Cortex of kidney (tissue), 1 donor: ENCODE measurements at places on chromosomes 6 and 20.

- DNase-seq = no peak
These were observed 631.4 kb downstream of the CDH26 start for GRCh38 chr20:60589623-60590022.

GRCh38 chr6:489001-489400 is 97.4 kb downstream of the IRF4 start:
- no peak for DNase-seq

DNA sequence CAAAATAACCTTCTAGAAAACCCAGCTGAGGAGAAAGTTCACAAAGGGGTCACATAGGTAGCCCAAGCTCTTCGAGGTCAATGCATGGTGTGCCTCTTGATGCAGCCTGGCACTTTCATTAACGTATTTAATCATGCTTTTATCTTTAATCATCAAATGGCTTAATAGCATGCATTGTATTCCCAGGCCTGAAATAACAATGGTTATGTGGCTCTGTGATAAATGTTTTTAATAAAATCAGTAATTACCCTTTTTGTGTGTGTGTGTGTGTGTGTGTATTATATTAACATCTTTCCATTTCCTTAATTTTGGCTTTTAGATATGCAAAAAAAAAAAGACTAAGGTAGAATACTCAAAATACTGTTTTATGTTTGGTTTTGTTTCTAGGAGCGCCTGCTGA is 681.8 kb downstream of the PTPRT start:
- no peak for DNase-seq

DNA sequence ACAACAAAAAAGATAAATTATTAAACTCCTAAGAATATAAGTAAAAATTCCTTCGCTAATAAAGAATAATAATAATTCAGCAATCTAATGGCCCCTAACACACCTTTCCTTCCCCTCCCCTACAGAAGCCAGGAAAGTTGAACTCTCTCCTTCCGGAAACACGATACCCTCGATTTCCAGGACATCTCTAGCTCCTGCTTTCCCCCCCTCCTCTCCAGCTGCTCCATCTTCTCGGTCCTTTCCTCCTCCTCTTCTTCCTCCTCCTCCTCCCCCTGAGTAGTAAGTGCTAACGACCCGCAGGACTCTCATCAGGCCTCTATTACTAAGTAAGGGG is 603 bp downstream of the TASP1 start:
- no peak for DNase-seq

DNA sequence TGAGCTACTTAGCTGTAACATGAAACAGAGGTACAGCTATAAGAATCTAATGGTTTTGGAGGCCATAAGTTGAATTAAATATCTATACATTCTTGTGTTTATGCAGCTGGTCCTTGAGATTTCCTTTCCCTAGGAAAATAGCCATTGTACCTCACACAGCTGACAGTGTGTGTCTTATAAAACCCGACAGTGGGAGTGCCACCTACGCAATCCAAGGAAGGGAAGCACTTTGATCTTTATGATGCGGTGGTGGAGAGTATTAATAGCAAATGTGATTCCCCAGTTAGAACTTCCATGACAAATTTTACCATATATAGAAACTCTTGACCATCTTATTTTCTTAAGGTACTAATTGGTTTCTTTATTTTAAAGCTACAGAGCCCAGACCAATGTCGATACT is 149.5 kb downstream of the TMEM200A start:
- DNase-seq = no peak

GRCh38 chr20:49544535-49544934 is 23.4 kb downstream of the PTGIS start:
- DNase-seq = no peak

DNA sequence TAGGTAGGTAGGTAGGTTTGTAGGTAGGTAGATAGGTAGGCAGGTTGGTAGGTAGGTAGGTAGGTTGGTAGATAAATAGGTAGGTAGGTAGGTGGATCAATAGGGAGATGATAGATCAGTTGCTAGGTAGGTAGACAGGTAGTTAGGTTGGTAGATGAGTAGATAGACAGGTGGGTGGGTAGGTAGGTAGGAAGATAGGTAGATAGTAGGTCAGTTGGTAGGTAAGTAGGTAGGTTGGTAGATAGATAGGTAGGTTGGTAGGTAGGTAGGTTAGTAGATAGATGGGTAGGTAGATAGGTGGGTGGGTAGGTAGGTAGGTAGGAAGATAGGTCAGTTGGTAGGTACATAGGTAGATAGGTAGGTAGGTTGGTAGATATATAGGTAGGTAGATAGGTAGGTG is 72.0 kb upstream of the PDE10A start:
- no peak for DNase-seq

DNA sequence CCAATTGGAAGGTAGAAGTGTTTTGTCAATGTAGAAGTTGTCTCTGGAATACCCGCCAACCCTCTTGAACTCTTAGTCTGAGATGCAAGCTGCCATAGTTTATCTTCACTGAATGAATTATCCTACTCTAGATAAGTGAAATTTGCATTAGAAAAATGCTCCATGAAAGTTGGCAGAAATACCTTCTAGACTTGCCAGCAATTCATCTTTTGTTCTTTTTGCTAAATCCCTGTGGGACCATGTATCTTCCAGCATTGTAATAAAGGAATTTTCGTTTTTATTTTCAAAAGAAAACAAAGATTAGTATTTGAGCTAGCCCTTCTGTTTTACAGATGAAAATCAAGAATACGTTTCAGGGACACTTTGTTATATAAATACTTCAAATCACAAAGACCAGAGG is 244.2 kb downstream of the CBLN4 start:
- no peak for DNase-seq

DNA sequence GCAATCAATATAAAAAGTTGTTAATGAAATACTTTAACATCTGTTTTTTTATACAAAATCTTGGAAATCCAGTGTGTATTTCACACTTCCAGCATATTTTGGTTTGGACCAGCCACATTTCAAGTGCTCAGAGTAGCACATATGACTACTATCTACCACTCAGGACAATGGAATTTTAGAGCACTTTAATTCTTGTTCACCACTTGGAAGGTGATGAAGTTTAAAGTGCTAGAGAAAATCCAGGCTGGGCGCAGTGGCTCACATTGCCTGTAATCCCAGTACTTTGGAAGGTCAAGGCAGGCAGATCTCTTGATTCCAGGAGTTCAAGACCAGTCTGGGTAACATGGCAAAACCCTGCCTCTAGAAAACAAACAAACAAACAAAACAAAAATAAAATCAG is 6.1 kb upstream of the SLC35B3 start:
- DNase-seq = no peak

DNA sequence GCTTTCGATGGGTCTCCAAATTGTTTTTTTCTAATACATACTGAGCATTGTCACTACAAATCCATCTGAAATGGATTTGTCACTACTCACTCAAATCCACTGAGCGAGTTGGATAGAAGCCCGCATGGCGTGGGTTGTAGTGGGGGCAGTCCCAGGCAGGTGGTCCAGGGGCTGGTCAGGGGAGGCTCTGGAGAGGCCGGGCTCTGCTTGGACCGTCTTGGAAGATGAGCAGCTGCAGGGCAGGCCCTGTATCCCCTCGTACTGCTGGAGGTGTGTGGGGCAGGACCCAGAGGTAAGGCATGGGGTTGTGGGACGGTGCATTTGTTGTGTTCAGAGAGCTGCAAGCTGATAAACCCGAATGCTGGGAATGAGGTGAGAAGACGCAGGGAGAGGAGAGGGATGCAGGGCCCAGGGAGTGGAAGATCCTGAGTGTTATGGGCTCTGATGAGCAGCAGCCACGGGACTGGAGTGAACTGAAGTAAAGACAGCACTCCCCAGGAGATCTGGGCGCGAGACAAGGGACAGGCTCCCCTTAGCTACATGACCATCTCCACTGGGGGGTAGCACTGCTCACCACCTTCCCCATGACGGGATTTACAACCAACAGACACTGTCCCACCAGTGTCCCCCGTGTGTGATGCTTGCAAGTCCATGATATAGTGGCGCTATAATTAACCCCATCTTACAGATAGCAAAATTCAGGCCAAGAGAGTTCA is 45.9 kb downstream of the PSMG4 start:
- no peak for DNase-seq

DNA sequence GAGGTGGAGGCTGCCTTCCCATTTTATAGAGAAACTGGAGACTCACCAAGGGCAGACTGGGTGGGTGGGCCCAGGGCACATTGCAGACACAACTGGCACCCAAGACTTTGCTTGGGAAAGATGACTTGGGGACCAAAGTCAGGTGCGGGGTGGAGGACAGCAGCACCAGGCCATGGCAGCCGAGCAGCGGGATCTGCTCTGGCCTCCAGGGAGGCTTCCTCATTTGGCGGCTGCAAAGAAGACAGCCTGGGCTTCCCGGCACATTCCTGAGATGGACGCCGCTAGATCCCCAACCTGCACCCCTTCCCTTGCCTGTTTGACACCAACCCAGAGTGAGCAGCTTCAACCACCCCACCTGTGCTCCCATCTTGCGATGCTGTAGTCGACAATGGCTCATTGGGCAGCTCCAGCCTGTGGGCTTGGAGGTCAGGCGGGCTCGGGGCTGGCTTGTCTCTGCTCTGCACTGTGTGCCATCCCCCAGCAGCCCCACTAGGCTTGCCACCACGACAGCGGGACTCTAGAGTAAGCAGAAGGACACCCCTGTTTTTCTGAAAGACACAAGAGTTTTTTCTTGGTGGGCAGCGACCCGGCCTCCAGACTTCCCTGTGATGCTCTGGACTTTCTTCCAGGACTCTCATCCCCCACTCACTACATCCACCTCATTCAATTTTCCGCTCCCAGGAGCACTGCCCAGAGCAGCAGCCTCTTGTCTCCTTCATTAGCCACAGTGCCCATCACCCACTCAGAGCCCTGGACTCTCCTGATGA is 184.9 kb upstream of the CST7 start:
- no peak for DNase-seq

DNA sequence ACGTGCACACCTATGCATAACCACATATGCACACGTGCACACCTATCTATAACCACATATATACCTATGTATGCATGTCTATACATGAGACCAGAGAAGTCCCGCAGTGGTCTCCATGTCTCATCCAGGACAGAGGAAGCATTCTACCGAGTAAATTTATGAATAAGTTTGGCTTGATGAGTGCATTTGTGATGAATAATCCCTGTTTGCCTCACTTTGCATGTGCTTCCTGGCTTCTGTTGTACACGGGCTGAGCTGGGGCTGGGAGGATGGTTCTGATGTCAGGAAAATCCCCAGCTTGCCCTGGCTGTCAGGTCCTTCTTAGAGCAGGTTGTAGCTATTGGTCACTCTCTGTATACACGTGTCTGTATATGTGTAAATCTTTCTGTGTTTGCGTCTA is 157.6 kb upstream of the RPS6KA2 start:
- DNase-seq = no peak

DNA sequence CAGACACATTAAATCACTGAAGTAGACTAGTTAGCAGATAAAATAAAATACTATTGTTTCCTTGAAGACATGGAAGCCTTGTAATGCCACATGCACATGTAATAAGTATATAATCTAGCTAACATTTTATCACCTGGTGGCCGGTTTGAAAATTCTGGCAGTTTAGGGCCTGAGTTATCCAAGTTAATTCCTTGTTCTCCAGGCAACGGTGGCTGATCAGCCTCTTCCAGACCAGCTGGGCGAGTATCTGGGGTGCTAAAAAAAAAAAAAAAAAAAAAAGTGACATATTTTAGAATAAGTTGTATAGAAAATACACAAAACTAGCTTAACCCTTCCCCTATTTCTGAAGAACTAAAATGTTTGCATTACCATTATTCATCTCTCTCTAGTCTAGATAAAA is 42.5 kb downstream of the TP53INP2 start:
- DNase-seq = no peak

- no peak for DNase-seq
These were observed 241.4 kb downstream of the EPHA7 start for GRCh38 chr6:93177918-93178317.

GRCh38 chr20:40160097-40160550 is 528.9 kb downstream of the MAFB start:
- no peak for DNase-seq

- DNase-seq = no peak
These were observed 3.1 kb downstream of the PLAGL2 start for GRCh38 chr20:32204205-32205109.

- DNase-seq = no peak
These were observed 4.0 kb downstream of the CITED2 start for GRCh38 chr6:139370283-139370998.

- DNase-seq = no peak
These were observed 14.3 kb downstream of the WFDC8 start for GRCh38 chr20:45564760-45565276.
